NB4 (cell line): ENCODE measurements at places on chromosomes 13 and 19.

DNA sequence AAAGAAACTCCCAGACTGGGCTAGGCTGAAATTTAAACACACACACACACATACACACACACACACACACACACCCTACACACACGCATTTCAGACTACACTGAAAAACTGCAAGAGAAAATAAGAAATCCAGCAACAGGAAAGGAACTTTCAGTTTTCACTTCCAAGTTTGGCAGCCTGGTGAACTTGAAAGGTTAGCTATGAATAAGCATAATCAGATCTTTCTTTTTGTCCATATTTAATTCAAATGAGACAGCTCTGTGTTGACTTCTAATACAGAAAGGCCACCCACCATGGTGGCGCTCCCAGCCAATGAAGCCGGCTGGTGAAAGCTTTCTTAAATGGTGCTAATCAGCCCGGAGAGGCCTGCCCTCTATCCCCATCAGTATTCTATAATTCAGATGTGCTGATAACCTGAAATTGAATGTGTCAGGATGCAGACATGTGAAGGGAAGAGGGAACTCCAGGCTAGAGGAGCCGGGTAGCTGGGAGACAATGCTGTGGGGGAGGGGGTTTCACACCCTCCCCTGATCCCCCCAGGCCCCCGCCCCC lies 108.3 kb upstream of the ZNF536 start:
- DNase-seq: no peak

DNA sequence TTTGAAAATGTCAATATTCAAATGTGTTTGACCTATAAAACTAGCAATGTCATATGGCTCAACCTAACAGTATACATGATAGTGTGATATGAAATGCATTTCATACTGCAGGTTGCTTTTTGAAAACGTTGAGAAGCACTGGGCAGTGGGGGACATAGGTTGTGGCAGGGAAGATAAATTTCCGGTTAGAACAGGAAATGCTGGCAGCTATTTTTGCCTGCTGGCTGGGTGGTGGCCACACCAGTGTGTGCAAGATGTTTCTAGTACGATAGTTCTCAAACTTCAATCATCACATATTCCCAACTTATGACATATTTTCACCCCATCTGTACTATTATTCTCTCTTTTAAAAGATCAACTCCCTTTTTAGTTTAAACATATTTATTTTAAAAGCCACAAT lies 17.2 kb downstream of the FXYD5 start:
- no peak for DNase-seq

DNA sequence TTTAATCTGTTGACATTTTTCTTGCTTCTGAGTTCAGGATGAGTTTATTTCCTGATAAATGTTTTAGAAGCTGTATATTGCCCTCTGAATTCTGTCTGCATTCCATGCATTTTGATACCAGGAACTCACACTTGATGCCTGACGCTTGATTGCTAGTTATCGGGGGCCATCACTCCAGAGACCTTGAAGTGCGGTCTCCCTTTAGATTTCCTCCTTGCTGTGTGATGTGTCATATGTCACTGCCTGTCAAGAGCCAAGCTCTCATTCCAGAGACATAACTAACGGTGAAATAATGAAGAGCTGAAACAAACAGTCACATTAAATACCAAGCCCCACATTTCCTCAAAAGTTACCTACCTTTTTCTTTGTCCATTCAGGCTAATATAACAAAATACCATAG lies 155.5 kb downstream of the TNFSF13B start:
- DNase-seq: no peak

GRCh38 chr13:101127741-101128353 lies 288.5 kb downstream of the NALCN start:
- DNase-seq: peak; percentile 48

DNA sequence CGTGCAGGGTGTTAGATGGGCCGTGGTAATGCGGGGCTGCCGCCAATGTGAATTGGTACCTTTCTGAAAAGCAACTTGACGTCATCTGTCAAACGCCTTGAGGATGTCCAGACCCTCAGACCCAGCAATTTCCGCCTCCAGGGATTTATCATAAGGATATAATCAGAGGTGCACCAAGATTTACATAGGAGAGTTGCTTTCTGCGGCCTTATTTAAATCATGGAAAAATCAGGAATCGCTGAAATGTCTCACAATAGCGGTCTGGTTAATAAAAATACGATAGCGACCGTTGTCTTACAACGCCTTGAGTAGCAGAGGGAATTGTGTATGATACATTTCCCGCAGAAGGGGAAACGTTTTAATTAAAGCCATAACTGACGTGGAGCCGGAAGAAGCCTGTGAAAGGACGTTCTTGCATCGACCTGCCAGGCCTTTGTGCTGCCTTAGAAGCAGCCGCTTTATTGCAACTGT lies 32.3 kb upstream of the NDUFS7 start:
- no peak for DNase-seq

- DNase-seq: peak; percentile 45
These were observed 9.9 kb upstream of the SERPINE3 start for GRCh38 chr13:51329606-51330005.

GRCh38 chr19:36032251-36033104 lies at the start of gene CLIP3:
CLIP3 (minus strand) TSS chr19:36032873; CDS start chr19:36032357, 516 bp downstream.
- DNase-seq: no peak

DNA sequence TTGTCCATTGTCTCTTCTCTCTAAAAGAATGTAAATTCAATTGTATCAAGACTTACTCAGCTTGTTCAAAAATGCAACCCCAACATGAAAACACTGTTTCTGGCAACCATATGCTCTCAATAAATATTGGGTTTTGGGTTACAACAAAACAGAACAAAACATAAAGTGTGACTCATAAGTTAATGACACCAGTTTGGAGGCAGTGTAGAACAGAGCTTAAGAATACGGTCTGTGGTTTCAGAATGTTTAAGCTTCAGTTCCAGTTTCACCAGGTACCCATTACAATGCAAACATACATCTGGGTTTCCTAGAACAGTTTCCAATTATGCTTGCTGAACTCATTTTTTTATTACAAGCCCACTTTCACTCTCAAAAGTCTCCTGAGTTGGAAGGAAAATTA lies 285.8 kb upstream of the PCDH9 start:
- no peak for DNase-seq

DNA sequence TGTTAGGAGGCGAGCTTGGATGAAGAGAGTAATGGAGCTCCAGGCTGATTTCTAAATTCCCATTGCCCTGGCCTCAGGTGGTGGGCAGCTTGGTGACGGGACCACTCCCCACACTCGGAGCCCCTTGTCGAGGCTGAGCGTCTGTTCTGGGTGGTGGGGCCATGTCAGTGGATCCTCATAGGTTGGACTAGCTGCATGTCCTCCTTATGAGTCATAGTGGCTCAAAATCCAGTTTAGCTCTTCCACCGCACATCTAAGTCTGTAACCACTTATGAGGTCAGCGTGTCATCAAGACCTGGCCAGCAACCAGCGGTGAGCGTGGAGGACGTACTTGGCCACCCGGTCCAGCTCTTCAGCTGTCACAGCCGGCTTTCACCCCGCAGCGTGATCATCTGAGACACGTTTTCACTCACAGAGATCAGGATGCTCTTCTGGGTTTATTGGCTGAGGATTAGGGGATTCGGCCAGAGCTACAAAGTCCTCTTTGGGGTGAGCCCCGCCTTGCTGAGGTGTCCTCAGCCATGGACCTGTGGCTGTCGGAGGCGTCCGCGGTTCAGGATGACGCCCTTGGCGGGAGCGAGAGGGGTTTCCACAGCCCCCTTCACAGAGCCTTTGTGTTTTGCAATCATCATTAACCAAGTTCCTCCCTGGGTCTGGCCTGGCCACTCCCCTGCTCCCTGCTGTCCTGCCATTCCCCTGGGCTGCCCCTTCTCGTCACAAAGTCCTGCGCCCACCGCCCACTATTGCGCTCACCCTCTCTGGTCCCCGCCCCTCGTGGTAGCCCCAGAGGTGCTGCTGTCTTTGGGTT lies 41.9 kb downstream of the ADPRHL1 start:
- DNase-seq: peak; percentile 84

DNA sequence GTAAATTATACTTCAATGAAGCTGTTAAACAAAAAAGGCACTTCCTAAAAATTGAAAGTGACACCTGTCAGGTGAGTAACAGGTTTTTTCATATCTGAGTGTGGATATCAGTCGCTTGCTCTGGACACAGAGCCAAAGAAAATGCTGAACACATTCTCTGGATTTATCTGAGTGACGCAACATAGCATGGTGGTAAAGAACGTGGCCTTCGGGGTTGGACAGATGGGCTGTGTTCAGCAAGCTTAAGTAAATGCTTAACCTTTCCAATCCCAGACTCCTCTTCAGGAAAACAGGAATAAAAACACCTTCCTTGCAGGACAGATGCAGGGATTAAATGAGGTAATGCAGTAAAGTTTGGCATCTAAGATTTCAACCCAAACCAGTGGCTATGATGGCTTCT lies 132.0 kb downstream of the FOXO1 start:
- no peak for DNase-seq

DNA sequence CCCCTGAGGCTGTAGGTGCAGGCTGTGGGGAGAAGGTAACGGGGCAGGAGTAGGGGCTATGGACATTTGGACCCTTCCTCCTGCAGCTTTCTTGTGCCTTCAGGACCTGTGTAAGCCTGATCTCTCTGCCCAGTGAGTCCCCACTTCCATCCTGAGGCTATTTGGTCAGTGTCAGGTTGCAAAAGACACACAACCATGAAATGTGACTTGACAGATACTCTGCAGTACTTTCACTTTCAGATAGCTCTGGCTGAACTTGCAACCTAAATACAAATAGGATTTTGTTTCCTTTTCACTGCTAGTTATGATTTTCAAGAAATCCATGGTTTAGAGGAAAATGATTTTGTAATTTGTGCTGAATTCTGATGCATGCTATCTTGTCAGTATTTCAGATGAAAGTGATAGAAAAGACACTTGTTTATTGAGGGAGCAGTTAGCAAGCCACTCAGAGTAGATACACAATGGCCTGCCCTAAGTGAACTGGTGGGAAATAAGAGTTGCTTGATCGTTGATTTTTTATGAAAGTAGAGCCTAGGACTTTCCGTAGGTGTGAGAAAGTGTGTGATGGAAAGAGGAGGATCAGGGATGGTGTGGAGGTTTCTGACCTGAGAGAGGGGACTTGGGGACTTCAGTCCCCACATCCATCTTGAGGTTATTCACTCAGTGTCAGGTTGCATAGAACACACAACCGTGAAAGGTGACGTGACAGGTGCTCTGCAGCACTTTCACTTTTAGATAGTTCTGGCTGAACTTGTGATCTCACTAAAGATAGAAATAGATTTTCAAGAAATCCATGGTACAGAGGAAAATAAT lies 18.1 kb upstream of the EID2 start:
- no peak for DNase-seq

- no peak for DNase-seq
These were observed 52.9 kb upstream of the GPR12 start for GRCh38 chr13:26813321-26813979.

GRCh38 chr13:37617173-37617572 lies 18.6 kb upstream of the POSTN start:
- DNase-seq: no peak

GRCh38 chr13:51283371-51283770 lies 56.1 kb upstream of the SERPINE3 start:
- DNase-seq: no peak

GRCh38 chr13:112871742-112872141 lies 97.3 kb upstream of the MCF2L start:
- DNase-seq: no peak

DNA sequence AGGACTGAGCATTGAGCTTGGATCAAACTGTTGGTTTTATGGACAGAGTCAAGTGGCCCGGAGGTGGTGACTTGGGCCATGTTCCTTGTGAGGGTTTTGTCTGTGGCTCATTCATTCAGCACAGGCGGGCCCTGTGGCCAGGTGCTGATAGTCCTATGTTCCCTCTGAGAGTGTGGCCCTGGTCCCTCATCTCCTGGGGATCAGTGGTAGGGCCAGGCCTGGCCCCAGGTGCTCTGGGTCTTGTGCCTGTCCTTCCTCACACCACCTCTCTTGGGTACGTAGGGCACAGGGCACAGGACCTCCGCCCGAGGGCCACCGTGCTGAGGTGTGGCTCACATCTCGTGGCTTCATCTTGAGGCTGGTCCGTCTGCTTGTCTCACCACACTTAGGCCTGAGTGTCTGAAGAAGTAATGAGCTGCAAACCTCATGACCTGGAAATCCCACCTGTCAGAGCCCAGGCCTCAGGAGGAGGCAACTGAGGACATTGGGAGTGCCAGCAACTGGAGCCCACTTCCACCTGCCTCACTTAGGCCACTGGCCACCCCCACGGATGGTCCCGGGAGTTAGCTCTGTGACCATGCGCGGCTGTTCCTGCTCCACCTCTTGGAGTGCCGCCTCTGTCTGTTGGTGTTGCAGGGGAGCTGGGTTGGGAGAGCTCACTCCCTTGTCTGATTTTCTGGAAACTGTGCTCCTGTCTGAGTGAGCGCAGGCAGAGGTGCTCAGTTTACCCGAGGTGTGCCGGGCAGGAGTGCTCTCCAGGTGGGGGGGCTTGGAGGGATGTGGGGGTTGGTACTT lies 53.4 kb downstream of the KDM4B start:
- no peak for DNase-seq

- DNase-seq: no peak
These were observed 33.9 kb downstream of the PCDH17 start for GRCh38 chr13:57665481-57665880.

DNA sequence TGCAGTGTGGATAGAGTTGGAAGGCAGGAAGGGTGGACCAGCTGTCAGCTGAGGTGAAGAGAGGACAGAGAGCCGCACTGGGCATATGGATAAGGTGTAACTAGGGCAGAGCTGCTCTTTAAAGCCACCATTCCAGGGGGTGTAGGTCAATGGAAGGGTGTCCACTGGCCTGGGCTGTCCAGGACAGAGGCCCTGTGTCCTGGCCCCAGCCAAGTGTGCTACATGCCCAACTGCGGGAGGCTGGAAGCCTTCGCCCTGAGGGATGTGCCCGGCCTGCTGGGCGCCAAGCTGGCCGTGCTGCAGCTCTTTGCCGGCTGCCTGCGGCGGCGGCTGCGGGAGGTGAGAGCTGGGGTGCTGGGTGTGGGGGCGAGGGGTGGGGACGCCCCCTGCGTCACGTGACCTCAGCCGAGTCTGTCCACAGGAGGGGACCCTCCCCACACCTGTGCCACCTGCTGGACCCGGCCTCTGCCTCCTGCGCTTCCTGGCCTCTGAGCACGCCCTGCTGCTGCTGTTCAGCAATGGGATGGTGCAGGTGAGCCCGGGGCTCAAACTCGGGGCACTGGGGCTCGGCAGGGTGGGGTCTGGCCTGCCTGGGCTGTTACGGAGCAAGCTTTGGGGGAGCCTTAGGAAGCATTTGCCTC lies 9.8 kb downstream of the PLK5 start:
- DNase-seq: no peak

DNA sequence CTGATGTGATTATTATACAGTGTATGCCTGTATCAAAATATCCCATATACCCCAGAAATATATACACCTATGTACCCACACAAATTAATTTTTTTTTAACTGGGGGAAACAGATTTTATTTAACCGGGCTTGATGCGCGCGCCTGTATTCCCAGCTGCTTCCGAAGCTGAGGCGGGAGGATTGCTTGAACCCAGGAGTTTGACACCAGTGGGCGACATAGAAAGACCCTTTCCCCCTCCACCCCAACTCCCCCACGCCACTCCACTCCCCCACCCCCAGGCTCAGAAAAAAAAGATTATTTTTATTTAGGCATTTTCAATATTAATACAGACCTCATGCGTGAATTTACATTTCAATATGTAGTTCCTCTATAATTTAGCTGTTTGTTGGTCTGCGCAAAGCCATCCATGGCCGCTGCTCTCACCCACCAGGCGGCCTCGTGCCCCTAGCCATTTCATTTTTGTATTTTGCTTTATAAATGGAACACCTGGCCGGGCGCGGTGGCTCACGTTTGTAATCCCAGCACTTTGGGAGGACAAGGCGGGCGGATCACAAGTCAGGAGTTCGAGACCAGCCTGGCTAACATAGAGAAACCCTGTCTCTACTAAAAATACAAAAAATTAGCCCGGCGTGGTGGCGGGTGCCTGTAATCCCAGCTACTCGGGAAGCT lies 836 bp upstream of the VPS36 start:
- no peak for DNase-seq
